Heart left ventricle (tissue), 16 donors: ENCODE measurements at places on chromosomes 13 and 19. TPM values are rescaled to one million over a fixed set of nuclear protein-coding genes. Genes with fewer than 3 reads are reported as not detected.
A peak's percentile ranks its signal among the peaks of the same experiment; 100 is the strongest.

GFY gene
- total RNA-seq = not detected

DNA sequence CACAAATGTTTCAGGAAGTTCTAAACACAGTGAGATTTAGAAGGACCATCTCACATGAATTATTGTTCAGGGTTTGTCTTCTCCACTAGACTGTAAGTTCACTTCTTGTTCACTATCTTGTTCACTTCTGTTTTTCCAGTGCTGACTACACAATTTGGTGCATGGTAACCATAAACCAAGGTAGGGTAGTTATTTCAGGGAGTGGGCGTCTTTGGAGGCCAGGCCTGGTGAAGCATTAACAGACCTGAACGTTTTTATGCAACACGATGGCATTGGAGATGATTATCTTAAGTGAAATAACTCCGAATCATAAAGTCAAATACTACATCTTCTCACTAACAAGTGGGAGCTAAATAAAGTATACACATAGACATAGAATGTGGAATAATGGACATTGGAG is 14.4 kb upstream of the OXGR1 start:
- DNase-seq = no peak

DNA sequence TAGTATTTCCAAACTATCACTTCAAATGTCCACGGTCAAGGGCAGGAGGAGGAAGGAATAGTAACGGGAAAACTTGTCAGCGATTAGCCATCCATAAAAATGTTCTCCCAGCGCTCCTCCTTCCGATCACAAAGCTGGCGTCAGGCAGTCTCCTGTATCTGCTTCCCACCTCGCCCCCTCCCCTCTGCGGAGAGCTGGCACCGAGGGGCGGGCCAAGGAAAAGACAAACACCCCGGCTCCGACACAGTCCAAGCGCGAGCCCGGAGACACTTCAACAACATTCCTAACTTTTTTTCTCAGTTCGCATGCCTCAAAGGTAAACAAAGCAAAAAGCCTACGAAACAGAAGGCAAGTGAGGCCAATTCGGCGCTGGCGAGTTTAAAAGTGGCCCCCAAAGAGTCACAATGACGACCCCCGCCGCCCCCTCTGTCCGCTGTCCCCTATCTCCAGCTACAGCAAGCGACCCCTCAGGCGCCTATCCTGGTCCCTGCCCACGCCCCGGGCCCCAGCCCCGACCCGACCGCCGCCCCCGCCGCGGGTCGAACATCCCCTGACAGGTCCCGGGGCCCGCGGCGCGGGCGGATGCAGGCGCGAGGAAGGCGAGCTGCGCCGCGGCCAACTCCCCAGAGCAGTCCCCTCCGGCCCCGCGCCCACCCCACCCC is 736 bp downstream of the SMAD9 start:
- peak; percentile 30 for DNase-seq

- DNase-seq = no peak
Measured at GRCh38 chr13:66557357-66557756, 672.8 kb downstream of the PCDH9 start.

DNA sequence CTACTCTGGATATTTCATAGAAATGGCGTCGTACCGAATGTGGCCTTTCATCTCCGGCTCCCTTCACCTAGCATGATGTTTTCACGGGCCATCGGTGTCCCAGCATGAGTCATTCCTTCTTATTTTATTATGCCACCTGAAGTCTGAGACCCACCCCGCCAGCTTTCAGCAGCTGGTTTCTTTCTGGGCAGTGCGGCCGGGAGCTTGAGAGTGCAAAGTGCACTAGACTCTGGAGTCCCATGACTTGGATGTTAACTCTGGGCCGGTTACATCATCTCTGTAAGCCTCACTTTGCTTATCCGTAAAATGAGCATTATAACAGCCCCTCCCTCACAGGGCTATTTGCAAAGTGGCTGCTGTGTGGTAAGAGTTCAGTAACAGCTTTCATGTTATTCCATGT is 5.8 kb upstream of the KMT5C start:
- DNase-seq = no peak
